ENCODE measurements at places on chromosomes 5 and 9.

- no peak for DNase-seq
These were observed 9.6 kb downstream of the ENG start for GRCh38 chr9:127844821-127845359.

DNA sequence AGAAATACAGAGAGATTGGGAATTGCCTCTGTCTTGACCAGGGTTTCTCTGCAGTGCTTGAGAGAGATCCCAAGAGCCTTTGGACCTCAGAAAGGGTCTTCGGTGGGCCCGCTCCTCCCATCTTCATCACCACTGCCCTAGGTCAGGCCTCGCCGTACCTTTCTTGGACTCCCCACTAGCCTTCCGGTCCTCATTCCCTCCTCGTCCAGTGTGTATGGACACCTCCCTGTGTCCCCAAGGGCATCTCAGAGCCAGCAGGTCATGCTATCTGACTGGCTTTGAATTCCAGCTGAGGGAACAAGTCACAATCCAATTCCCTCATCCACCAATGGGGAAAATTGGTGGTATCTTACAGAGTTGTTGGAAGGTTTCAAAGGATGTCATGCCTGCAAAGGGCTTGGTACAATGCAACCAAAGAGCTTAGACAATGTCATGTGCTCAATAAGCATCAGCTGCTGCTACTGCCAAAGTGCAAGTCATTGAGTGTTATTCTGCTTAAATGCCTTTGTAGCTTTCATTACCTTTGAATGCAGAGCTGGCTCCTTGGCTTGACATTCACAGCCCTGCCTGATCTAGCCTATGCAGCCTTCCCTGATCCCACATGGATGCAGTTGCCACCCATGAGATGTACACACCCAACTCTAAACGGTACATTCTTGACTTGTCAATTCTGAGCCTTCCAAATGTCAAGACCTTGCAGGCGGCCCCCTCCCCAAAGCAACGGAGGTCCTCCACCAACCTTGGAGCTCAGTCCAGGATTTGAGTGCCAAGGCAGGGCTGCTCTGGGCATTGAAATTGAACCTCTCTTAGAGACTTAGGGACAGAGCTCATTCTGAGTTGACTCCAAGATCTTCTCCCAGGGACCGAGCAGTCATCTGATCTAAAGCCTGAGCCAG lies 58.0 kb downstream of the HRH2 start:
- no peak for DNase-seq

GRCh38 chr9:14989811-14990210 lies 79.6 kb upstream of the FREM1 start:
- no peak for DNase-seq

GRCh38 chr5:97071101-97071500 lies 71.3 kb downstream of the LIX1 start:
- DNase-seq, result no peak

DNA sequence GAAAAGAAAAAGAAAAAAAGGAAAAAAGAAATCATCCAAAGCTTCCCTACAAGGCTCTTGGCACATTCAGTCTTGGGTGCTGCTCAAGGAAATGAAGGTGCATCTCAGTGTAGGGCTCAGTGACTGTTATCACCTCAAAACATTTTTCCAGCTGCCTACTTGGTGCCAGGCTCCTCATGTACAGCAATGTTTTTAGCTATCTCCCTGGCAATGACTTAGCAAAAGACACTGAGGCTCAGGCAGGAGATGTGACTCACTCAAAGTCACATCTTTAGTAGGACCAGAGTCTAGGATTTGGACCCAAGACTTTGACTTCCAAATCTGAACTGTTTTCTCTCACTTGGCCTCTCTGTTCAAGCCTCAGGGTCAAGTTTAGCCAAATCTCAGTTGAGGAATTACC lies 264.2 kb downstream of the CRB2 start:
- no peak for DNase-seq

- no peak for DNase-seq
These were observed 45.9 kb downstream of the EHMT1 start for GRCh38 chr9:137664676-137665075.

DNA sequence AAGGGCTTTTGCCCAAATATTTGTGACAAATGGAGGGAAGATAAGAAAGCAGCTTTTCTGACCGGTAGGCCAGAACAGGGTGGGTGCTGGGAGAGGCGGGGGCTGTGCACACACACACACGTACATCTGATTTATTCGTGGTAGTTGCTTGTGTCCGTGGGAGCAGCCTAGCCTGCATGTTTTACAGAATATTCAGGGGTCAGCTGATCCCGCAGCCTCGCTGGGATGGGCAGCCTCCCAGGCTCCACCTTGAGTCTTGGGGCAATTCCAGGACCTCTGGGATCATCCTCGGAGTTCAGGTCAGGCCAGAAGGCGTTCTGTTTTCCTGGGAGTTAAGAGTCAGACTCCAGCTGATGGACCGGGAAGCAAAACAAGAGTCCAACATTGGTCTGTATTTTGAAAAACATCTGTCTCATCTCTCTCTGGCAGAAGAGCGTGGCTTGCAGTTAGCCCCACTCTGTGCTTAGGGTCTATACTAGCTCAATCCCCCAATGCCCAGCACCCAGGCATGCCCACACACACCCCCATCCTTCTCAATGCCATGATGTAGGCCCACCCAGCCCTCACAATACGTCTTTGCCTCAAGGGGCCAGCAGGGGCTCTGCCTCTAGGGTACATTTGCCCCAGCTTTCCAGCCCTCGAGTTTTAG lies 210.6 kb downstream of the GOLPH3 start:
- DNase-seq, result no peak

DNA sequence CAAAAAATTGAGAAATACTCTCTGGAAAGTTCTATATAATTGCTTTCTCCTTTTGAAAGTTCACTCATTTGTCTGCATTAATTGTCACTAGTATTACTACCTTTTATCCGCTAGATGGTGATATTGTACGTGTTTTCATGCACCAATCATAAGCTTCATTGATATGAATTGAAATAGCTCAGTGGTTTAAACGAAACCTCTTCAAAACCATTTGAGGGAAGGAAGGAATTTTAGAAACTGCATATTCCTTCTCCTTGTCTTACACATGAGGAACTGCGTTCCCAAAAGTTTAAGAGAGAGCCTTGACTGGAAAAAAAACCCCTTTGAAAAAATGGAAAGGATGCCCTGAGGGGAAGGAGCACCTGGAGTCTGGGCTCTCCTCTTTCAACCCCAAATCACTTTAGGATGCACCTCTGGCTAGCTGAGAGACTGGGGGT lies 98.6 kb downstream of the YTHDC2 start:
- peak; percentile 82 for DNase-seq

GRCh38 chr9:134004131-134004873 lies 12.2 kb upstream of the VAV2 start:
- no peak for DNase-seq

- no peak for DNase-seq
These were observed 6.3 kb upstream of the IFNA8 start for GRCh38 chr9:21402386-21403251.

- DNase-seq, result no peak
These were observed 32.0 kb downstream of the PTGS1 start for GRCh38 chr9:122402874-122403273.

DNA sequence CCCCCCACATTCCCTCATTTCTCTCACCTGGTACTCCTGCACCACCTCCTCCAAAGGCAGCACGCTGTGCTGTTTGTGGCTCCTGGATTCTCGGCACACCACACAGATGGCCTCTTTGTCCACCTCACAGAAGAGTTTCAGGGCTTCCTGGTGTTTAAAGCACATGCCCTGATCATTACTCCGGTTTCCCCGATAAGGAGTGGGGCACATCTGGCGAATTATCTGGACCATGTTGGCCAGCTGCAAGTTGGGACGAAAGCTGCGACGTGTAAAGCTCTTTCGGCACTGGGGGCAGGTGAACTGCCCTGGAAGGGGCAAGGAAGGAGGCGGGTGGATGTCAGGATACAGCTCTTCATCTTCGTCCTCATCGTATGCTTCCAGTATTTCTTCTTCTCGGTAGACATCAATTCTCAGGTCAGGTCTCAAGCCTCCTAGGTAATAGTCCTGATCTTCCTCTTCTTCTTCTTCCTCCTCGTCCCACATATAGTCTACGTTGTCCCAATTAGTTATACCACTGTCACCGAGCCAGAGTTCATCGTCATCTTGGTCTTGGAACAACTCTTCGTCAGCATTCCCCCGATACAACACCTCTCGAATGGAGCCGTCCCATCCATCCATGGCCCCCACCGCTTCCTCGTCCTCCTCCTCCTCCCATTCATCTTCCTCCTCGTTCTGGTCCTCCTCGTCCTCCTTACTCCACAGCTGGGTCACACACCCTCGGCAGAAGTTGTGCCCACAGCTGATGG lies 796 bp downstream of the TRIM52 start:
- no peak for DNase-seq

DNA sequence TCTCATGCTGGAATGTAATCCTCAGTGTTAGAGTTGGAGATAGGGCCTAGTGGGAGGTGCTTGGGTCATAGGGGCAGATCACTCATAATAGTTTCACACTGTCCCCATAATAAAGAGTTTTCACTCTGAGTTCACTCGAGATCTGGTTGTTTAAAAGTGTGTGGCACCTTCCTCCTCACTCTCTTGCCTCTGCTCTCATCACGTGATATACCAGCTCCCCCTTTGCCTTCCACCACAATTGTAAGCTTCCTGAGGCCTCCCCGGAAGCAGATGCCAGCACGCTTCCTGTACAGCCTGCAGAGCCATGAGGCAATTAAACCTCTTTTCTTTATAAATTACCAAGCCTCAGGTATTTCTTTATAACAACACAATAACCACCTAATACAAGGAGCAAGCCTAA lies 3.8 kb upstream of the KLHL3 start:
- DNase-seq, result no peak

GRCh38 chr5:111486055-111486454 lies 26.3 kb downstream of the STARD4 start:
- DNase-seq, result no peak

- no peak for DNase-seq
These were observed 233.0 kb upstream of the SGCD start for GRCh38 chr5:156094001-156094400.

DNA sequence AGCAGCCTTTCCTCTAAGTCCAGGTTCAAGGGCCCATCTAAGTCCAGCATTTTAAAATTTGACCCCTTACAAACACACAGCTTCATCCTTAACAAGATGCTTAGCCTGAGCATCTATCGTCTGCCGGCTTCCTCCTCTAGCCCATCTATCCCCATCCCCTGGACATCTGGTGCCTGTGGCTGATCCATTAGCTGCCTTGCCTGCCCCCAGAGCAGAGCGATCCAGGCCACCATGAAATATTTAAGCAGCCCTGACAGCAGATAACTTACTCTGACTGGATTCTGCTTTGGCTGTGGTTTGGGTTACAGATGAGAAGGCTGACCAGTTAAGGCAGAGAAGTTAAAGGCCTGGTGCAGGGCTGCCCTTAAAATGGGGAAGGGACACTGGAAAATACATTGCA lies 30.9 kb upstream of the CPEB4 start:
- no peak for DNase-seq
